ENCODE measurements at places on chromosomes 7 and 10.

GRCh38 chr7:25567430-25567829 is 339.1 kb upstream of the NPVF start:
- no peak for DNase-seq

DNA sequence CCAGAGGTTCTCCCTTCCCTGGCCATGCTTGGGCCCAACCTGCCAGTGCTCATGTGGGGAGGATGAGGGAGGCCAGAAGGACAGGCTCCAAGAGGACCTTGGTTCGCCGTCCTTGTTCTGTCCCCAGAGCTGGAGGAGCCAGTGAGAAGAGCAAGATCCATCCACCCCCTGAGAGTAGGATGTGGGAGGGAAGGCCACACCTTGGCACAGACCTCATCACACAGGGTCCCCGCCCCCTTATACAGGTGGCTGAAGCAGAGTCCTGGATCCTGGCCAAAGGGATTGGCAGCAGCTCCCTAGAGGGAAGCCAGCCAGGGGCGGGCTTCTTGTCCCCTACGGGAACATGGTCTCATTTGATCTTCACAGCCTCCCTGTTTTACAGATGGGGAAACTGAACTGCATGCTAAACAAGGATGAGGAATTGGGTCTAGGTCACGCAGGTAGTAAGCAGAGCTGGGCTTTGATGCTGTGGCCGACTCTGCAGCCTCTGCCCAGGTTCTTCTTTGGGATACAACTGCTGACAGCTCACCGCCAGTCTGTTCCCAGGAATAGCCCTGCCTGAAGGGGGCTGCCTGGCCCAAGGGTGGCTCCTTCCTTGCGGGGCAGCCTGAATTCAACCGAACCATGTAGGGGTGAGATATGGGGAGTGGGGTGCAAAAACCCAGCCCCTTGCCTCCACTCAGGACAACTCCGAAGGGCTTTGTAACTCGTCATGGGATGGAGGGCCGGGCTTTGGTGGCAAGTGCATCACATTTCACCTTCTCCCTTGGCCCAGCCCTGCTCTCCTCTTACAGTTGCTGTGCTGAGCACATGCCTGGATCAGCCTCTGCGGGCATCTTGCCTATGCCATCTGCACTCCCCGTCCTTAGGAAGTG is 62.2 kb upstream of the KDM7A start:
- DNase-seq: no peak

DNA sequence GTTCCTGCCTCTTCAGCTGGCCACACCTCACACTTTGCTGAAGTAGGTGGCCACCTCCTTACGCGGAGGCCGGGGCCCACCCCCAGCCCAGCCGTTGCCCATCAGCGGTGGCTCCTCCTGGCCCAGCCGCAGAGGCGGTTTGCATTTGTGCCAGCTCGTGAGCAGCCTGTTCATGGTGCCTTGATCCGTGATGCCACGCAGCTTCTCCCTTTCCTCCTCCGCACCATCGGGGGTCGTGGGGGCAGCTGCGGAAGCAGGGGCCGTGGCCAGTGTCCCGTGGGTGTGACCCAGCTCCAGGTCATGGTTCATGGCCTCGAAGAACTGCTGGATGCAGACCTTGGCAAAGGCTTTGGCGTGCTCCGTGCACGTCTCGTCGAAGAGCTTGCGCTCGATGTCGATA is 3.1 kb upstream of the CALHM2 start:
- no peak for DNase-seq

DNA sequence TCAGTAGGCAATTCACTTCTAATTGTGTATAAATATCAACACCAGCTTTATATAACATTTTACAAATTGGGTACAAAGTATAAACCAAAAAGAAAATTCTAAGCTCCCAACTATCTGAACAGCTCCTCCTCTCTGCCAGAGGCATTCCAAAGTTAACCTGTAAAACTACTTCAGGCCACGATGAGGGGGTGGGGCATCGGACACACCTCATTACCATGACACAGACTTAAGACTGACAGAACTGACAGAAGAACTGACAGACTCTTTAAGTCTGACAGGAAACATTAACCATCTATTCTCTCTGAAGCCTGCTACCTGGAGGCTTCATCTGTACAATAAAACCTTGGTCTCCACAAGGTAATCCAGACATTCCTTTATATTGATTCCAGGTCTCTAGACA is 12.3 kb downstream of the ESYT2 start:
- no peak for DNase-seq

GRCh38 chr7:1851721-1852516 is 181.8 kb downstream of the ELFN1 start:
- DNase-seq: no peak

DNA sequence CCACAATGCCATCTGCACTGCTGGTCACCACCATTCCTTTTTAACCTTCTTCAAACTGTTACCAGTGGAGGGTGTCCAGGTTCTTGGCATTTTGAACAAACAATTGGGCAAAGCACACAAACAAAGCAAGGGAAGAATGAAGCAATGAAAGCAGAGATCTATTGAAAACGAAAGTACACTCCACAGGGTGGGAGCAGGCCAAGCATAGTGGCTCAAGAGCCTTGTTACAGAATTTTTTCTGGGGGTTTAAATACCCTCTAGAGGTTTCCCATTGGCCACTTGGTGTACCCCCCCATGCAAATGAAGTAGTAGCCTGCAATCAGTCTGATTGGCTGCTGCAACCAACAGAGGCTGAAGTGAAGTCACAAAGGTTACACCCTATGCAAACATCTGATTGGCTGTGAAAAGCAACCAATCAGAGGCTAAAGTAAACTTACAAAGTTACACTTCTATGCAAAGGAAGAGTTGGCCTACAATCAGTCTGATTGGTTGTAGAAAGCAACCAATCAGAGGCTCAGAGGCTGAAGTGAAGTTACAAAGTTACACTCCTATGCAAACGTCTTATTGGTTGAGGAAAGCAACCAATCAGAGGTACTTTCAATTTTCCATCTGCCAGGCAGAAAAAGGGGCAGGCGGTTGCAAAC is 103.2 kb upstream of the WAC start:
- no peak for DNase-seq

- no peak for DNase-seq
Observed at GRCh38 chr7:130334274-130334673, 10.3 kb upstream of the CPA5 start.

GRCh38 chr7:157711353-157711888 is 374.6 kb downstream of the DNAJB6 start:
- no peak for DNase-seq

GRCh38 chr10:71072823-71073210 is 139.6 kb upstream of the UNC5B start:
- DNase-seq: no peak

GRCh38 chr10:79445977-79446757 is 743 bp upstream of the ZCCHC24 start:
- DNase-seq: no peak

- DNase-seq: no peak
Observed at GRCh38 chr7:103114576-103115008, 34.3 kb downstream of the NAPEPLD start.

DNA sequence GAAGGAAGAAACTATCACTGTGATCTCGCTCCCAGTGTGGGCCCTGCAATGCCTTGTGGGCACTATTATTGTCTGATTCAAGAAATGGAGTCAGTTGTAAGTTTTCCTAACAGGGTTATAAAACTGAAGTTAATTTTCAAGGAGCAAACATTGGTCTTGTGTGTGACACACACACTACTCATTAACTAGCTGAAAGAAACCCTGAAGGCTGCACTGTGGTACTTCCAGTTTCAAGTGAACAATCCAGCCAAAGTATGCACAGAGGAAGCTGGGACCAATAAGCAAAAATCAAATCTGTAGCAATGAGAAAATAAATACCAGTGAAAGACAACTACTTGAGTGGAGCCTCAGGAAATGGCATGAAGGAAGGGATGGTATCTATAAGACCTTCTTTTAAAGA is 506.6 kb upstream of the POT1 start:
- DNase-seq: no peak

GRCh38 chr7:108109221-108109908 is 20.8 kb downstream of the LAMB4 start:
- DNase-seq: no peak

DNA sequence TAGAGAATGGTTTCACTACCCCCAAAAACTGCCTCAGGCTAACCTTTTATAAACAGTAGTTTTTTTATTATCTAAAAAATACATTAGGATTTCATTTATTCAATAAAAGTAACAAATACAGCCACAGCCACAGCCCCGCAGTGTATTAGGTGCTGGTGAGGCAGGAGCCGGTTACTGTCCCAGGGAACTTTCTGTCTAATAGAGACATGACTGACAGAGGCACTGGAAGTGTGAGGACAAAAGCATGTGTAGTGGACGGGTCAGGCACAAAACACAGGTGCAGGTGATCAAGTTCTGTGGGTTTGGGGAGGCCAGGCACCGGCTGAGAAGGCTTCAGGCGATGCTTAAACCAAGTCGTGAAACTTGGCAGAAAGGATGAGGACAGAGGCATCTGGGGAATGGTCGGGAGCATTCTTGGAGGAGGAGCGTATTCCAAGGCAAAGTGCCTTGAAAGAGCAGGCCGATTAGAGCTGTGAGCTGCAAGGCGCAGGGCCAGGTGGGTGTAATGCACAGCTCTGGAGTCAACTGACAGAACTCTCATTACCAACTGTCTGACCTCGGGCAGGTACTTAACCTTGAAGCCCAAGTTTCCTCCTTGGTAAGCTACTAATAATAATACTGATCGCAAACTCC is 138.2 kb downstream of the USP6NL start:
- no peak for DNase-seq

DNA sequence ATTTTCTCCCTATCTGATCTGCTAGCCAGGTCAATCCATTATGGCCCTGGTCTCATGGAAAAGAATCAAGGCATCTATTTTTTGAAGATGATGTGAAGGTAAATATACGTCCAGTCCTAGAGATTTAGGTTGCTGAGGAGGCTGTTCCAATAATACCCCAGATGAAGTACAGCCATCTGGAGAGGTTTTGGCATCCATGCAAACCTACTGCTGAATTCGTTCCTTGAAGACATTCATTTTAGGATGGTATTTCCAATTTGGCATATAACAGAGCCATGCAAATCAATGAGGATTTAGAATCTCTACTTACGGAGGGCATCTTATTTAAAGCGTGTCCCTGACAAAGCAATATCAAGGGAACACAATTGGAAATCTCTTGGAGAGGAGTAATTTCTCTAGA is 465.5 kb downstream of the KCNMA1 start:
- DNase-seq: no peak

GRCh38 chr7:12117170-12117569 is 93.9 kb upstream of the TMEM106B start:
- no peak for DNase-seq

- peak; percentile 3 for DNase-seq
Observed at GRCh38 chr7:74417419-74417971, 36.2 kb upstream of the GTF2IRD1 start.

DNA sequence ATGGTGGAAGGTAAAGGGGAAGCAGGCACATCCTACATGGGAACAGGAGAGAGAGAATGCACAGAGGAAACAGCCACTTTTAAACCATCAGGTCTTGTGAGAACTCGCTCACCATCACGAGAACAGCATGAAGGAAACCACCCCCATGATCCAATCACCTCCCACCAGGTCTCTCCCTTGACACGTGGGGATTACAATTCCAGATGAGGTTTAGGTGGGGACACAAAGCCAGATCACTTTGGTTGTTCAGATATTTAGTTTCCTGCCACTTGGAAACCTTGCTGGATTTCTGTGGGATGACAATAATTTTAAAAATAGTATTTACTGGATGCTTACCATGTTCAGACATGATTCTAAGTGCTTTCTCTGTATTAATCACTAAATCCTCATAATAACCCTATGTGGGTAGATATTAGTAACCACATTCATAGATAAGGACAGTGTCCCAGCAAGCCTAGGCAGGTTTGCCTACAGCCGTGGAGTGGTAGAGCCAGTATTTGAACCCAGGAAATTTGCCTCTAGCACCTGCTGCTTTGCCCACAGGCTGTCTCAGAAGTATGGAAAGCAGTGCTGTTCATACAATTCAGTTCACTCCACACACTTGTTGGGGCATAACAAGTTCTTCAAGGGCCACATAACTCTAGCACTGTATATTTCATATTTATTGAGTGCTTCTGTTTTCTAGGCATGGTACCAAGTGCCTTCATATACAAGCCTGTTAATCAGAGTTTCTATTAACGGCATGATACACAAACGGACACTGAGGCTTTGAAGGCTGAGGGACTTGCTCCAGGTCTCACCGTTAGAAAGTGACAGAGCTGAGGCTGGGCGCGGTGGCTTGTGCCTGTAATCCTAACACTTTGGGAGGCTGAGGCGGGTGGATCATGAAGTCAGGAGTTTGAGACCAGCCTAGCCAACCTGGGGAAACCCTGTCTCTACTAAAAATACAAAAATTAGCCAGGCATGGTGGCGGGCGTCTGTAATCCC is 8.3 kb downstream of the TLL2 start:
- no peak for DNase-seq

DNA sequence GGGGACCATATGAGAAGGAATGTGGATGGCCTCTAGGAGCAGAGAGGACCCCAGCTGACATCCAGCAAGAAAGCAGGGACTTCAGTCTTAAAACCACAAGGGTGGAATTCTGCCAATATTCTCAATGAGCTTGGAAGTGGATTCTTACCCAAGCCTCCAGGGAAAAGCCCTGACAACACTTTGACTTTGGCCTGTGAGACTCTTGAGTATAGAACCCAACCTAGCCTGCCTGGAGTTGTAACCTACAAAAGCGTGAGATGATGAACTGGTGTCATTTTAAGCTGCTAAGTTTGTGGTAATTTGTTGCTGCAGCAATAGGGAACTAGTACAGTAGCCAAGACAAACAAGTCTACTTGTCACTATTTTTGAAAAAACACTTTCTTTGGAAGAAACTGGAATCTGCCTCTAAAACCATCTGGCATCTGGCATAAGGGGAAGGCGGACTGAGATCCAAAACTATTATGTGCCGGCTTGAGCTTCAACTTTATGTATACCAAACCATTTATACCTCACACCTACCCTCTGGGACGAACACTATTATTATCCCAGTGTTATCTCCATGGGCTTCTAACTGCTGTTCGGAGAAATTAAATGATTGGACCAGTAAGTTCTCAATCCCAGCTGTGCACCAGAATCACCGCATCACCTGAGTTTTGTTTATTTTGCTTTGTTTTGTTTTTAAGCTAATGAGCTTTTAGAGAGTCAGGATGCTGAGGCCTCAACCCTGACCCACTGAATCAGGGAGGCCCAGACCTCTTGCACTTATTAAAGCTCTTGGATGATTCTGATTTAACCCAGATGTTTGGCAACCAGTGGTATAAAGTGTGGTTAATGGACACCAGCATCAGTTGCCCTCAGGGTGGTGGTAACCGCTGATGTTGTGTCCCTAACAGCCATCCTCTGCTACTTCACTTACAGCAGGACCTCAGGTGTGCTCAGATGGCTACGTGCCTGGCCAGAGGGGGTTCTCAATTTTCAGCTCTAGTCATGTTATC is 83.0 kb downstream of the C1GALT1 start:
- DNase-seq: no peak

DNA sequence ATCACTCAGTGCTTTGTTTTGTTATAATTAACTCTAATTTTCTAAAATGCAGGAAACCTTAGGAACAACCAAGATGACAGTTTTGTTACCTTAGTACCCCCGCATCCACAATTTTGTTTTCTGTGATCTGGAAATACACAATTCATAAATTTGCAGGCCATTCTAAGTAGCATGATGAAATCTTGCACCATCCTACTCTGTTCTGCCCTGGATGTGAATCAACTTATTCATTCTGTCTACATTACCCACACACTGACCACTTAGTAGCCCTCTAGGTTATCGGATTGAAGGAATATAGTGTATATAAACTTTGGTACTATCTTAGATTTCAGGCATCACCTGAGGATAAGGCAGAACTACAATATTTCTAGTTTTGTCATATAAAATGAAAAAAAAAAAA is 155.9 kb downstream of the CTTNBP2 start:
- DNase-seq: no peak

Data from stimulated activated CD8-positive, alpha-beta memory T cell treated with anti-CD3 and anti-CD28 coated beads, Interleukin-4, amount 100 ng/mL, for 4 hours (primary cell).